Effector memory CD8-positive, alpha-beta T cell (primary cell): ENCODE measurements at places on chromosomes 11 and 22.

- DNase-seq = no peak
These were observed 24.2 kb downstream of the NECTIN1 start for GRCh38 chr11:119704849-119705248.

- DNase-seq = no peak
These were observed 46.5 kb downstream of the MYO7A start for GRCh38 chr11:77174559-77174958.

- DNase-seq = no peak
These were observed 6.4 kb upstream of the FOSL1 start for GRCh38 chr11:65906602-65907001.

DNA sequence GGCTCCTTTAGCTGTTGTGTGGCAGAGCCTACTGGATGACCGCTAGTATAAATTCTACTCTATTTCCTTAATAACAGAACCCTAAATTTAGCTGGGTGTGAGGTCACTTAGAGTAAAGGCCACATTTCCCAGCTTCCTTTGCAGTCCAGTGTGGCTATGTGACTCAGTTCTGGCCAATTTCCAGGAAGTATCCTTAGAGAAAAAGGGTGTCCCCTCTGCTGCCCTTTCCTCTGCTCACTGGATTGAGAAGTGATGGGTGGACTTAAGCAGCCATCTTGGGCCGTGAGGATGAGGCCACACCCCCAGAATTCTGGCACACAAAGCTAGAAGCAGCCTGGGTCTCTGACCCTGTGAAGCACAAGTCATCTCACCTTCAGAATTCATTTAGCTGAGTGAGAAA lies 11.7 kb upstream of the RASD2 start:
- DNase-seq = no peak

DNA sequence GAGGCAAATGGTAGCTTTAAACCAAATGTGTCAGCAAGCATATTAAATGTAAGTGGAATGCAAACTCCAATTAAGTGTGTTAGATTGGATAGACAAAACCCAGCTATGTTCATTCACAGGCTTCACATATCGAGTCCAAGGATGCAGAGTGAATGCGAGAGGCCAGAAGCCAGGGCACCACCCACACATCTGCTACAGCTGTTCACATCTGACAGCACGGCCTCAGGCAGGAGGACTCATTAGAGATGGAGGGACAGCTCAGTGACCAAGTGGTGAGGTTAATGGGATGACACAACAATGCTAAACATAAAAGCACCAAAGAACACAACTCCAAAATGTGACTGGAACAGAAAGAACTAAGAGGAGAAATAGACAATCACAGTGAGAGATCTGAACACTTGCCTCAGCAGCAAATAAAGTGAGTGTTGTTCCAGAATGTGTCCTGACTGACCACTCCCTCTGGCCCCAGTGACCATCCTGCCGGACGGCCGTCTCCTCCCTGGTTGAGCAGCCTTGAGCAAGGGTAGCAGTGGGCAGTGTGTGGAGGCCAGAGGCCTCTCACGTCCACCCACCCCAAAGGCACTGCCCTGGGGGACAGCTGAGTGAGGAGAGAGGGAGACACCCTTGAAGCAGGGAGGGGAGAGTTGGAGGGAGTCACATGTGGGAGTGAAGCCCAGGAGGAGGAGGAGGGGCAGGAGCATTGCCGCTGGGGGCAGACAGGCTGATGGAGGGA lies 23.8 kb downstream of the ALG12 start:
- no peak for DNase-seq

DNA sequence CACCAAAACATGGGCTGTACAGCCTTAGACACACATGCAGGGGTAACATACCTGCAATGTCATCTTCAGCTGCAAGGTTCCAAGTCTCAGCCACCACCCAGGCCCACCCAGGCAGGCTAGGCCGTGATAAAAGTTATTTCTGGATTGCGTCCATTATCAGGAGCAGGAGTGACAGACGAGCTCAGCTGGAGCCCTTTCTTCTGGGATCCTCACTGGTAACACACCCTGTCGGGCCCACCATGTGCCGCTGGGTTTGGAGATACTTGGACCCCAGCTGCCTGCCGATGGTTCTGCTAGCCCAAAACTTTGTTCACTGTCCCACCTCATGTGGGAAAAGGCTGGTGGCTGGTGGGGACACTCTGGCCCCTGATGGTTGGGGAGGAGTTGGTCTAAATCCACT lies 24.8 kb downstream of the TMPRSS5 start:
- DNase-seq = no peak

DNA sequence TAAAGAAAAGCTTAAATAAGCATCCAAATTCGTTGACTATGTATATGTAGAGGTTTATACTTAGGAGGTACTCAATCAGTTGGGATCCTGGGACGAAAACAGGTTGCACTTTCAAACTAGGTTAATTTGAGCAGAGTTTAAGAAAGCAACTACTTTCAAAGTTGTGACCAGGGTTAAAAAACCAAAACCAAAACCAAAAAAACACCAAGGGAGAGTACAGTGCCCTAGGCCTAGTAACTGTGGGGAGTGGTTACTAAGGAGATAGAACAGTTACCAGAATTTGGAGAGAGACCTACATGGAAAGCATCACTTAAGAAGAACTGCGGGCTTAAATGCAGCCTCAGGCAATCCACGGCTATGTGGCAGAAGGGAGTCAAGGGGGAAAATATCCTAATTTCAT lies 148.3 kb downstream of the JRKL start:
- DNase-seq = no peak
